ENCODE measurements at places on chromosomes 2 and 18.
A peak's percentile ranks its signal among the peaks of the same experiment; 100 is the strongest.

DNA sequence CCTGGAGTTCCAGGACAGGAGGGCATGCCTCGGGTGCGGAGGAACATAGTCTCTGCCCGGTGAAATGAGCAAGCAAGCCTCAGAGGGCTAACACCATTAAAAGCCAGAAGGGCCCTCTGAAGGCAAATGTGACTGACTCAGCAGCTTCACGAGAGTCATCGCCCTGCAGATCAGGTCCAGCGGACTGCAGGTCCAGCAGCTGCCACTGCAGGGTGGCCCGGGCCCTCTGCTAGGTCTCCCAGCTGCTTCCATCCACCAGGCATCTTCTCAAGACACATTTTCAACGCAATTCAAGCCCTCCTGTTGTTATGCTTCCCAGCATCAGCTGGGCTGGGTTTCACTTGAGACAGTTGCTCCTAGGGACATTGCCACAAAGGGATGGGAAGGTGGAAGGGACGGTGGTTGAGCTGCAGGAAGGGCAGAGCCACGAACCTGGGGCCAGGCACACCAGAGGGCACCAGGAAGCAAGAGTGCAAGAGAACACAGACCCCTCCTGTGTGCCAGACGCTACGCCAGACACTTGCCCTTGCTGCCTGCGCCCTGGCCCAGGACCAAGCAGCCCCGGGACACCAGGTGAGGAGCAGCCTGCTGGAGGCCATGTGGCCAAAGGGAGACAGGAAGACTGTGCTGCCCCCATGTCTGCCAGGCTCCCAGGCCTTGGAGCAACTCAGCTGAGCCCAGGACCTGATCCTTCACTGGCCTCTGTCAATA, 173.0 kb downstream of the HDAC4 start:
- no peak for DNase-seq

DNA sequence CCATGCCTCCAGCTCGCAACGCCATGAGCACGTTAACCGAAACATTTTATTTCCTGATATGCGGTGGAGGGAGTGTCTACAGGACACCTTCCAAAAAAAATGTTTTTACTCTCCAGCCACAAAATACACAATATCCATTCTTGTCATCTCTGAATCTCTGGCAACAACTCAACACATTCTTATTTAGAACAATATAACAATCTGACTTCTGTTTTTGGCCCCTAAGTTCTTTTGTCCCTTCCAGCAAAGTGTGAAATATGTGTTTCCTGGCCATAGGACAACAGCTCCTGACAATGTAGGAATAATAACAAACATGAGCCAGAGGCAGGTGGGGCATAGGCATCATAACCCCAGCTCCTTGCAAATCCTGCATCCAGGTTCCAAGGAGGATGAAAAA, 163.0 kb downstream of the DDX1 start:
- no peak for DNase-seq

GRCh38 chr2:213688133-213688532, 403.9 kb downstream of the SPAG16 start:
- DNase-seq: no peak

DNA sequence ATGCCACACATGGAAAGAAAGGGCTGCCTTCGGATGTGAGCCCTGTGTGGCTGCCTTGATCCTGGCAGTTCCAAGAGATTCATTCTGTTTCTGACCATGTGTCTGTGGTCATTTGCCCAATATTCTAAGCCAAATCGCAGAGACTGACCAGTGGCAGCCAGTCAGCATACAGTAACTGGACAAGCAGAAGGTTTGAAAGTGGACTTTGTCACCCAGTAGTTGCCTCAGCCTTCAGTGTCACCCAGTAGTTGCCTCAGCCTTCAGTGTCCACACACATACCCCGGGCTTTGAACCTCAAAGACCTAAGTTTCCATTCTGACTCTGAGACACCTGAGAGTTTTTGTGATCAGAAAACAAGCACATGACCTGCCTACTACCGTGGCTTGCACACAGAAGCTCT, 5.0 kb downstream of the RFX8 start:
- no peak for DNase-seq

DNA sequence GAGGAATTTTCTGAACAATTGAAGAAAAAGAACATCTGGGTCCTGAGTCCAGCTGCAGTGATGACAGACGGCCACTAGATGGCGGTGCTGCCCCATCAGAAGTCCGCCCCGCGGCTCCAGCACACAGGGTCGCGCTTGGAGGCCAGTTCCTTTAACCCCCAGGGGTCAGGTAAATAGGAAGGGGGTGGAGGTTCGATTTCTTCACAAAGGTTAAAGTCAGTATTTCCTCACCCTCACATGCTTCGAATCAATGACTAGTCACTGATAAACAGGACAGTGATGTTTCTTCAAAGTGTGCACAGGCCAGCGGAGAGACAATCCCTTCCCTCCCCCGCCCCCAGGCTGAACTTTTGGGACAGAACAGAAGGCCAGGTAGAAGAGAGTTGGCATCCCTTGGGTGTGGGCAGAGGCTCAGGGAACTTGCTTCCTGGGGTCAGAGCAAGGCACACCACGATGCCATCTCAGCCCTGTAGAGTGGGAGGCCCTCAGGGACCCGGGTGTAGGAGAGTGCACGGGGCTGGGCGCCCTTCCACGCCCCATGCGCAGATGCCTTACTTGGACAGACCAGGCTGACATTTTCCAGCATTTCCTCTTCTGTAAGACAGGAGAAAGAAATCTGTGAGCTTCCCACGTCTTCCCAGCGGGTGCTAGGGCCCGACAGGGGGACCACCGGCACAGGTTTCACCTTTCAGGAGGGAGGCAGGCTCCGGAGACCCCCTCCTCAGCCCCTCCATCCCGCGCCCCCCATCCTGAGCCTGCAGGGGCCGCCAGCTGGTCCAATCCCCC, 722 bp downstream of the APOB start:
- peak; percentile 16 for DNase-seq

DNA sequence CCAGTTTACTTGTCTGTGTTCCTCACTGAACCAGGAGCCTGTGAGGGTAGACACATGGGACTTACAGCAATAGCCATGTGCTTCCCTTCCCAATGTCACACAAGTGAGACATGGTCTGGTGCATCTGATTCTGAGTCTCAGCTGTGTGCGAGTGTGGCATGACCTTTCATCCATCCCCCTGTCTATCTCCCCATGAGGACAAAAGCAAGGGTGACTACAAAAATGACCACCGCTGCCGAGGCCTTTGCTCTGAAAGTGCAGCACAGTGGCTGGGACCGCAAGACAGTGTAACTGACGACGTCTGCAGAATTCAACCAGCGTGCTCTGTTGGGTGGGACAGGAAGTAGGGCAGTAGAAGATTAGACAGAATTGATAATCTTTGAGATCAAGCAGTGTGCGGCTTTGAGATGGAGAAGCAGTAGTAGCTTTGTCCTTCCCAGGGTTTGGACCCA, 50.5 kb downstream of the RAB31 start:
- DNase-seq: no peak

GRCh38 chr2:180385601-180386201, 378.6 kb upstream of the CWC22 start:
- DNase-seq: no peak

GRCh38 chr2:72139874-72140620, 7.6 kb downstream of the CYP26B1 start:
- DNase-seq: no peak

DNA sequence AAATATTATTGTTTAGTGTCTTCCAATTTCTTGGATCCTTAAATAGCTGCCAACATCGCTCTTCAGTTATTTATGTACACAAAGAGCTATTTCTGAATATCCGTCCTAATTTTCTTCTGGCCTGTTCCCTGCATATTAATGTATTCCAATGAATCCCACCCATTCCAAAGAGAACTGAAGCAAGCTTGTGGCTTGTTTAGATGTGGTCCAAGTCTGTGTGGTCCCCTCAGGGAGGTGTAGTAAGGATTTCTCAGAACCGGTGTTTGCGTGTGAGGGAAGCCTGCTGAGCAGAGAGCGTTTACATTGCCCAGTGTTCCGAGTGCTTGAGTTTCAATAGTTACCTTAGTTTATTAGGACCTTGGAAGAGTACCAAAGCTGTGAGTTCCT, 25.1 kb upstream of the IL1R1 start:
- no peak for DNase-seq

DNA sequence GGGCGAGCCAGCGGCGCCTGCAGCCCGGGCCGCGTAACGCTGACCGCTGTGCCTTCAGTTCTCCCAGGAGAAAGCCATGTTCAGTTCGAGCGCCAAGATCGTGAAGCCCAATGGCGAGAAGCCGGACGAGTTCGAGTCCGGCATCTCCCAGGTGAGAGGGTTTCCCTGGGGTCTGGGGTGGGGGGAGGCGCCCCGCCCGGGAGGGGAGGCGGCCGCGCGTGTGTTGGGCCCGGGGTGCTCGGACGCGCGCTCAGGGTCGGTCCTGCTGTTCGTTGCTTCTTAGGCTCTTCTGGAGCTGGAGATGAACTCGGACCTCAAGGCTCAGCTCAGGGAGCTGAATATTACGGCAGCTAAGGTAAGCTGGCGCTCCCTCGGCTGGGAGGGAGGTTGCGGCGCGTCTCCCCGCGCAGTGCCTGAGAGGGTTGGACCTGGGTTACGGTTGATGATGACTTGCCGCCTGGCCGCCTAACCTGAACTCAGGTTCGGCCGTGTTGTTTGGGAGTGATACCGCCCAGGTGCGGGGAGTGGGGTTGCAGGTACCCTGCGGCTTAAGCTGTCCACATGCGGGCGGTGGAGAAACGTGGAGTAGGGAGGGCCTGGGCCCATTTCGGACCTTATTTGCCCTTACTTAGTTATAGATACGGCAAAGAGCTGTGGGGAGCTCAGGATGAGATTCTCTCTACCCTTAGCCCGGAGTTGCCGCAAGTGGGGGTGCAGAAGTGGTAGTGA, 638 bp downstream of the RPS7 start:
- DNase-seq: no peak

DNA sequence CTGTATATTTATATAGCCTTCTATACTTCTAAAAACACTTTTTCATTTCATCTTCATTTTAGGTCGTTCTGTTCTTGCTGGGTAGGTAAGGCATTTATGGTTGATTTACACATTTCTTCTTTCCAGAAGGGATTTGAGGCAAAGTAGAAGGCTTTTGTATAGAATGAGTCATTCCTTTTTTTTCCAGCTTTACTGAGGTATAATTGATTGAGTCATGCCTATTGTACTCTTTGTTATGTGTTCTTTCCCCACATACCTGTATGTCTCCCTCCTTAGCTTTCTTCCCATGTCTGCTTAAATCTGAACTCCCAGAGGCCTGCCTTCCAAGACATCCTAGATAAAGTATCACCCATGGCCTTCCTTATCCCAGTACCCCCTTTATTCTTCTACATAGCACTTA, 4.8 kb upstream of the CDC42EP3 start:
- DNase-seq: no peak

GRCh38 chr2:67463810-67464209, 66.7 kb downstream of the ETAA1 start:
- no peak for DNase-seq

- DNase-seq: no peak
Measured at GRCh38 chr2:24449344-24449743, 41.7 kb upstream of the NCOA1 start.

- DNase-seq: no peak
Measured at GRCh38 chr2:42765686-42766085, 1.8 kb upstream of the OXER1 start.

DNA sequence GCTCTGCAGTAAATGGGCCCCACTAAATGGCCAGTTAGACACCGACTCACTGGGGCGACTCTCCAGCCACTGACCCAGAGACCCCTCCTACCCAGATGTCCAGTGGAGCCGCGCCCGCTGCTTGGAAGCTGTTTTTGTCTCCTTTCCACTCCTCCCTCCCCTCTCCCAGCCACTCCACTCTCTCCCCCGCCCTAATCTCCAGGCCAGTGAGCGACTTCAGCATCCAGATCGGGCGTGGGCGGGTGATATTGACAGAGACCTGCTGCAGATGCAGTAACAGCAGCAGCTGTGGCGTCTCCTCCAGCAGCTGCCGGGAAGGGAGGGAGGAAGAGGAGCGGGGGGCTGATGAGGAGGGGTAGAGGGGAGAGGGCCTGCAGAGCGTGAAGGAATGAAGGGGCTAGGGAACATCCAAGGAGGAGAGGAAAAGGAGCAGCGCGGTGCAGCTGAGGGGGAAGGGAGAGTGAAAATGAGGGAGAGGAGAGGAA, at the start of gene SCN7A:
Gene SCN7A (minus strand): TSS at position 110 of the 485 bp plus-strand sequence. CDS start 16,553 bp downstream, outside the sequence.
- no peak for DNase-seq

DNA sequence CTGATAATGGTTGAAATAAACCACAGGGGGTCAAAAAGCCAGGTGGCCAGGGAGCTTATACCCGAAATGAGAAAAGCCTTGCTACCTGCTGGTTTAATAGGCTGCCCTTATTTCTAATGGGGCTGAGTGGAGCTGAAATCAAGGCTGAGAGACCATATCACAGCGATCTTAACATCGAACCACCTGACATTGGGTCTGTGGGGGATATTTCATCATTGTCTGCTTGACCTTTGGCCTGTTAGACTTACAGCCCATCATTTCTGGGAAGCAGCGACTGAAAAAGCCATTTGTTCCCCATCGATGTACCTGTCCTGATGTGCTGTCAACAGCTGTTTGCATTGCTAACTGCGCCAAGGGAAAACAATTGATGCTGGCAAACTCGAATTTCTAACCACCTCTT, 199.7 kb upstream of the SLC14A2 start:
- DNase-seq: no peak

DNA sequence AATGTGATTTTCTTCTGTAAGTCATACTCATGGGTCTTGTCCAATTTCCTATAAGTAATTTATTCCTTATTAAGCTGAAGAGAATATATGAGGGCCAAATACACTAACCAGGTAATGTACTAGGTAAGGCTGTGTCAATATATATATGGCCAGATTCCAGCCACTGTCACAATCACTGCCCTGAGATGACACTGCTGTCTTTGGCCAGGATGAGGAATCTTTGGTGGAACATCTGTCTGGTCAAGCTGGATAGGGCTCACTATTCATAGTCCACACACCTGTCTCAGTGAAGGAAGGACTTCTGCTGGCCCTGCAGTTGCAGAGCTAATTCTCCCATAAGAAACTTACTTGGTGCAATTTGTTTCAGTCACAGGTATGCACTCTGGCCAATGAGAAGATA, 11.3 kb downstream of the MSTN start:
- no peak for DNase-seq

GRCh38 chr2:234949762-234950434, 1.9 kb upstream of the SH3BP4 start:
- no peak for DNase-seq

GRCh38 chr2:160334028-160334741, 134.1 kb upstream of the ITGB6 start:
- DNase-seq: no peak

- no peak for DNase-seq
Measured at GRCh38 chr18:32735781-32736180, 37.0 kb downstream of the KLHL14 start.

GRCh38 chr2:64873472-64873924, 115.7 kb upstream of the SLC1A4 start:
- DNase-seq: peak; percentile 56

DNA sequence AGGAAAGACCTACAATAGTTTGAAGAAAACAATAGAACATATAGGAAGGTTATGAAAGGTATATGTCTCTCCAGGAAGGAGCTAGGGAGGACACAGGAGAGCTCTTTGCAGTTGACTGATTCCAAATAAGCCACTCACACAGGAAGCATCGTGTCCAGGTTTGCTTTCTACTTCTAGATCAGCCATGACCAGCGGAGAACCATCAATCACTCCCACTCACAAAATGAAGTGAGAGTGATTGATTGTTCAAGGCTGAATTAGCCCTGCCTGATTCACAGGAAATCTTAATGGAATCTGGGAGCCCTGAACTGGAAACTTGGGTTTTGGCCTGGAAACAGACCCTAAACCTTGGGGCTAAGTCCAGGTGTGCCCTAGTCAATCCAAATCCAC, 1292.2 kb upstream of the ZEB2 start:
- DNase-seq: no peak

- DNase-seq: no peak
Measured at GRCh38 chr2:232362174-232362900, 16.2 kb upstream of the ALPP start.
